ENCODE measurements at places on chromosomes 7 and 10.

- DNase-seq: no peak
These were observed 41.5 kb upstream of the SMIM30 start for GRCh38 chr7:113159746-113160339.

- no peak for DNase-seq
These were observed 55.3 kb downstream of the TCAF1 start for GRCh38 chr7:143846692-143847091.

DNA sequence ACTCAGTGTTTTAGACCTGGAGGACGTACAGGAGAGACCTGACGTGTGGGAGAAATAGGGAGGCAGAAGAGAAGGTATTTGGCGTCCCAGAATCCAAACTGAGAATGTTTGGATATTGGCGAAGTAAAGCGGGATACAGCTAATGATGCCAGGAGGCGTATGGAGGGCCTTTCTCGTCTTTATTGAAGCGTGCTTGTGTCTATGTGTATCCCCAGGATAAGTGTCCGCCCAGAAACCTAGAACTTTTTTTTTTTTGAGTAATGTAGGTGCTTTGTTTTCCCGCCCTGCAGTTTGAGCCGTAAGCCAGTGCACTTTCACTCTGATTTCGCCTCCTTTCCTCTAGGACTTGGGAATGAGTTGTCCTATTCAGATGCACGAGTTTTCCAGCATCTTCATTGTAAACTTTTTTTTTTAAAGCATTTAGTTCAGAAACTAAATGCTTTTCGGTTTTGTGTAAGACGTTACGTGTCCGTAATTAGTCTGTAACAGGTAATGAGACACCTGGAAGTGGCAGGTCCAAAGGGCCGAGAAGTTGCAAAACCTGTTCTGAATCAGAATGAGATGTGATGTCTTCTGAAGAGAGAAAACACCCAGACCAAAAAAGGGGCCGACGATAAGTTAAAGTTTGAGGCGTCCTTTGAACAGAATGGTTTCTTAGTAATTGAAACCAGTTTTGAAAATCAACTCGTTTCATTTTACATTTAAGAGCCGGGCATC, 746 bp downstream of the ARL5B start:
- DNase-seq: no peak

- no peak for DNase-seq
These were observed 66.1 kb downstream of the FZD1 start for GRCh38 chr7:91330191-91330808.

GRCh38 chr7:105980645-105981396, 17.8 kb downstream of the CDHR3 start:
- no peak for DNase-seq

DNA sequence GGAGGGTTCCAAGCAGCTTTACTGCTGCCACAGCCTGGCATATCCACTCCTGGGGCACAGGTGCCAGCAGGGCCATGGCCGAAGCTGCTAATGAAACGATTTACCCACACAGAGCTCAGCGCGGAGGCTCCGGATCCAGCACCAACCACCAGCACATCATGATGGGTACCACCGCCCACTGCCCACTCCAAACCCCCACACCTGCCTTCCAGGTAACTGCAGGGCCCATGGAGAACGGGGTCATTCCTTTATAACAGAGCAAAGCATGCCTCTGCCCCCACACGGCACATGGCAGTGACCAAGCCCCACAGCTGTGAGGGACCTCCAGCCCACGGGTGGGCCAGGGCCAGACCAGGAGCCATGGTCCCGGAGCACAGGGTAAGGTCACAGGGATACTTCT, 53.2 kb downstream of the EBF3 start:
- DNase-seq: no peak

DNA sequence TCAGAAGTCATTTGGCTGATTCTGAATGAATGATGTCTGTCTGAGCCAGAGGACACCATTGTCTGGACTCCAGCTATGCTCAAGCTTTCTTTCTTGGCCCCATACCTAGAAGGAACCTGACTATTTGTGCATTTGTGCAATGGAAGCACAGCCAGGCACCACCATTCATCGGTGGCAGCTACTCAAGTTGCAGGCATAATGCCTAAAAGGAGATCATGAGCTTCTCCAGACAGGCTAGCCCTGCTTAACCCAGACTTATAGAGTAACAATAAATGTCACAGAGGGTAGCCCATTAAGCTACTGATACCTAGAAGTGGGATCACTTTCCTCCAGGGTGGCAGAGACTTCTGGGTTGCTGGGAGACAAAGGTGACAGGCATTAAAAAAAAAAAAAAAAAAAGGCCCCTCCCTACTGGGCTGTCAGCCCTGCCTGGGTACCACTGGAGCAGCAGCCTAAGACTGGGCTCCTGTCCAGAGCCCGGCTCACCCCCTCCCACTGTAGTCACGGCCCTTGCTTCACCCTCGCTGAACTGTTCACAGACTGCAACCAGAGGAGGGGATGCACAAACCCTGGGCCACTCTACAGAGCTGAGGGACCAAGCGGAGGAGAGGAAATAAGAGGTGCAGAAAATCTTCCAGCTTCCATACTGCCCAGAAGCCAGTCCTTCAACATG, 75.4 kb upstream of the ATP6V0A4 start:
- DNase-seq: no peak

DNA sequence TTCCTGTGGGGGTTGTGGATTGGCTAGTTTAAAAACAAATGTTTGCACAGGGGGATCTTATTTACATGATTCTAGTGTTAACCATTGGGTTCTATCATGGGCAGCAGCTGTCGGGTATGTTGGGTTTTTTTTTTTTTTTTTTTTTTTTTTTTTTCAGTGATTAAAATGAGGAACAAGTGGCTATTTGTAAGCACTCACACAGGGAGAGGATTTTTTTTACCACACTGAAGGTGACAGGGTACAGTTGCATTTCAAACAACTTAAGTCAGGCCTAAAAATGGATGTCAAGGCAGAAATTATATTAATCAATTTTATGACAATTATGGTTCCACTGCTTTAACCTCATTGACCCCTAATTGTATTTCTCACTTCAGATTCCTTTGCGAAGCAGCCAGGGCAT, 92.8 kb downstream of the CD36 start:
- DNase-seq: no peak

- no peak for DNase-seq
These were observed 86.6 kb upstream of the MDFIC start for GRCh38 chr7:114835303-114835702.

GRCh38 chr10:128140425-128140824, 14.2 kb upstream of the MKI67 start:
- no peak for DNase-seq

DNA sequence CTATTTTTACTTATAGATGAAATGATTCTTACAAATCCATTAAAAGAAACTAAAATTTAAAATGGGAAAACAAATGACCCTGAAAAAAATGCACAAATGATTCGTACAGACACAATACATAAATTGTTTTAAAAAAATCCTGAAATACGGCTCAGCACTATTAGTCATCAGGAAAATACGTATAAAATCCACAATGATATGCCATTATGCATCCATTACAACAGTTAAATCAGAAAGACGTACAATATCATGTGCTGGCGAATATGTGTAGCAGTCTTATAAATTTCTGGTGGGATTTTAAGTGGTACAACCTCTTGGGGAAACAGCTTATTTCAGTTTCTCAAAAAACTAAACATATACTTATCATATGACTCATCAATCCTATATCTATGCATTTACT, 600.1 kb upstream of the STEAP1 start:
- DNase-seq: no peak

- no peak for DNase-seq
These were observed 19.5 kb downstream of the NRP1 start for GRCh38 chr10:33314811-33315561.

DNA sequence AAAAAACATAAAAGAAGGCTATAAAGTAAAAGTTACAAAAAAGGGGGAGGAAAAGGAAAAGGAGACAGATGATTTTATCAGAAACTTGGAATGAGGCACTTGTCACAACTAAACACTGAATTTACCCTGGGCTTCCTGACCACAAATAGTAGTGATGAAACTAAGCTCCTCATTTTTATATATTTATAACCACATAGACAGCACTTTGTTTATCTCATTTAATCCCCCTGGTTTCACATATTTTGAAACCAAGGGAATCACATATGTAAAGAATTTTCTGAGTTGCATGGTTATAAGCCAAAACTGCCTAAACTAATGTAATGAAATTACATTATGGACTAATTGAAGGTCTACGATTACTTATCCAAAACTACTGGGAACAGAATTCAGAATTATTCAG, 39.6 kb upstream of the MET start:
- no peak for DNase-seq

DNA sequence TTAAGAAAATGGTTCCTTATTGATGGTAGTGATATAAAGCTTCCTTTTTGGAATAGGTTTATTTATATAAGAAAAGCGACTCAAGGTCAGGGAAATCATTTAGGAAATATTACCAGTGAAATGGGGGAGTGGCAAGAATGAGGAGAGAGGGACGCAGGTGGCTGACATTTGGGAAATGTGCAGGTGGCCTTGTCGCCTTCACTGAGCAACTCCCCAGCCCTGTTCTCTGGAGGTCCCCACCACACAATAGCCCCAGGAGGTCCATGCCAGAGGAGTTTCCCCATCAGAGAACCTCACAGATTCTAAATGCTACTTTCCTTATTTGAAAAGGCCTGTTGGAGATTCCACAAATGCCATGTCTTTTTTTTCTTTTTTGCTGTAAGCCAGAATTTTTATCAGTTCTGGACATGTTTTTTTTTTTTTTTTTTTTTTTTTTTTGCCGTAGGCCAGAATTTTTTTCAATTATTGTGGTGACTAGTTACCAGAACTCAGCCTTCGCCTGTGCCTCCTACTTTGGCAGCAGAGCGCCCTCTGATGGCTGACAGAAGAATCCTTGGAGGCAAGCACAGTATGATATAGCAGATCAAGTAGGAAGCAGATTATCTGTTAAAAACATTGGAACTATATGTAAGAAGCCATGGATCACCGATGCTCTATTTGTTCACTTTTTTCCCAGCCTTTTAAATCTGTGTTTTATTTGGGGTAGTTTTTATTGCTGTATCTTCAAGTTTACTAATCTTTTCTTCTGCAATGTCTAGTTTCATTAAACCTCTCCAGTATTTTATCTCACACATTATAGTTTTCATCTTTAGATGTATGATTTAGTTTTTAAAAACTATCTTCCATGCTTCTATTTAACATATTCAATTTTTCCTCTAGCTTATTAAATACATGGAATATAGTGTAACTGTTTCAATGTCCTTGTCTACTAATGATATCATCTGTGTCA, 18.6 kb downstream of the OPALIN start:
- peak; percentile 25 for DNase-seq

- no peak for DNase-seq
These were observed 96.5 kb downstream of the CAMK1D start for GRCh38 chr10:12445701-12446334.

DNA sequence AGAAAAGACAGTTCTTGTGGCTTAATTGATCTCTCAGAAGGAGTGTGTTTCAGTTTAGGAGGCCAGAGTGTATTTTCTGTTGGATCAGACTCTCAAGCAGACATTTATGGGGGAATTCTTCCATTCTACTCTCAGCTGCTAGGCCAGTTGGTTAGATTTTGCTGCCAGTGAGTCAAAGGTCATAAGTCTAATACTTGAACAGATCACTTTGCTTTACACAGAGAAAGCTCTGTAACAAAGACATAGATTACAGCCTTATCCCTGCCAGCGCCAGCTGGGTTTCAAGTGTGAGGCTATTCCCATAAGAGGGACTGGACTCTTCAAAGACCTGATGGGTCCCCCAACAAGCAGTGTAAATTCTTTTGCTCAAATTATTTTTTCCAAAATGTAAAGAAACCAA, 145.6 kb upstream of the SEMA3C start:
- DNase-seq: no peak

DNA sequence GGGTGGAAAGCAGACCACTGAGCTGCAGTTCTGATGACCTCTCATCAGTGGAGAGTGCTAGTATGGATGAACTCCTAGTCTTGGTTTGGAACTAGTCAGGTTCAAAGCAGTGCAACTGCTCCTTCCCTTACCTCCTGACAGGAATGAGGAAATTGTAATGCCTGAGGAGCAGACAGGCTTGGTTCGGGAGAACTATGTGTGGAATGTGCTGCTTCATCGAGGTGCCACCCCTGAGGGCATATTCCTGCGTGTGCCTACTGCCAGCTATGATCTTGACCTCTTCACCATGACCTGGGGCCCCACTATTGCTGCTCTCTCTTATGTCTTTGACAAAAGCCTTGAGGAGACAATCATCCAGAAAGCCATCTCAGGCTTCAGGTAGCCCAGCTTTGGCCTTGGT, 27.4 kb upstream of the NFKB2 start:
- no peak for DNase-seq

GRCh38 chr7:5677538-5678294, 103.7 kb downstream of the RNF216 start:
- DNase-seq: no peak

- DNase-seq: no peak
These were observed 236.1 kb upstream of the BMPER start for GRCh38 chr7:33669251-33669670.

GRCh38 chr7:69780379-69780778, 182.1 kb downstream of the AUTS2 start:
- no peak for DNase-seq

- DNase-seq: no peak
These were observed 121.6 kb upstream of the UNC5B start for GRCh38 chr10:71090801-71091200.

All from stimulated activated CD8-positive, alpha-beta memory T cell treated with anti-CD3 and anti-CD28 coated beads, Interleukin-15, amount 100 ng/mL, for 48 hours (primary cell).